ENCODE measurements at places on chromosomes 11 and 22.

DNA sequence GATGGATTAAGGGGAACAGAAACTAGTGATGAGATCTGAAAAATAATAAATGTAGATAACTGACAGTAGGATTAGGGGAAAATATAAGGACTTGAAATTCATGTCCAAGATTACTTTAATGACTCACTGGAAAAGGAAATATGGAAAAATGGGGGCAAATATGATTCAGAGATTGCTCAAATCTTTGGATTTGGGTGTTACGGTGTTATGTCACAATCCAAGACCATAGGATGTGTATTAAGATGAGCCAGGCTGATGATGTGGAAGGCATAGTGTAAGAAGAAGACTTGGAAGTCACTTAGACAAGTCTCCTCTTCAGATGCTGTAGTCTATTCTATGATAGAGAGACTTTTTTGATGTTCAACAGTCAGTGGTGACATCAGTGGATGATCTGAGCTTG is 323.7 kb downstream of the LUZP2 start:
- no peak for DNase-seq

DNA sequence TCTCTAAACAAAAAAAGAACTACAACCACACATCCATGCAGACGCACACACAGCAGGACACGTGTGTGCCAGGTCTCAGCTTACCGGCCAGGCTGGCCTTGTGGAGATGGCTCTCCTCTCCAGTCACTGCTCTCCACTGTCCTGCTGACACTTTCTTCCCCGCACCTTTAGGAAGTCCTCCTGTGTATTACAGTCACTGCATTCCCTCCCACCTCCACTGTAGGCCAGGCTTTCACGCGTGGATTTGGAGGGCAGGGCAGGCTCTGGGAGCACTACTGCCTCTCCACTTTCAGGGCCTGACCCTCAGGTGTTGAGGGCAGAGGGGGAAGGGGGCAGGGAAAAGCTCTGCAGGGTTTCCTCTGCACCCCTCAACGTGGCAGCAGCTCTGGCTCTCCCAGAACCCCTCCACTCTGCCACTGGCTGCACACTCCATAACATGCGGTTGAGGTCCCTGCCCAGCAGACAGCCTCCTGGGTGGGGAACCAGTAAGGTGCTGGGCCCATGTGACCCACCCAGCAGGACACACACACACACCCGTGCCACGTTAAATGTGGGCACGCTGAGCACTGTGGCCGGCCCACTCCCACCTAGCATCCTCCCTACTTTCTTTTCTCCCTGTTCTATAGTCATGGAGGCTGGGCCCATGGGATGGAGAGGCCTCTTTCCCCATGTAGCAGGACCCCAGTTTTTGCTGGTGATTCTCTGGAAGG is 107.0 kb upstream of the PITPNB start:
- DNase-seq: no peak

DNA sequence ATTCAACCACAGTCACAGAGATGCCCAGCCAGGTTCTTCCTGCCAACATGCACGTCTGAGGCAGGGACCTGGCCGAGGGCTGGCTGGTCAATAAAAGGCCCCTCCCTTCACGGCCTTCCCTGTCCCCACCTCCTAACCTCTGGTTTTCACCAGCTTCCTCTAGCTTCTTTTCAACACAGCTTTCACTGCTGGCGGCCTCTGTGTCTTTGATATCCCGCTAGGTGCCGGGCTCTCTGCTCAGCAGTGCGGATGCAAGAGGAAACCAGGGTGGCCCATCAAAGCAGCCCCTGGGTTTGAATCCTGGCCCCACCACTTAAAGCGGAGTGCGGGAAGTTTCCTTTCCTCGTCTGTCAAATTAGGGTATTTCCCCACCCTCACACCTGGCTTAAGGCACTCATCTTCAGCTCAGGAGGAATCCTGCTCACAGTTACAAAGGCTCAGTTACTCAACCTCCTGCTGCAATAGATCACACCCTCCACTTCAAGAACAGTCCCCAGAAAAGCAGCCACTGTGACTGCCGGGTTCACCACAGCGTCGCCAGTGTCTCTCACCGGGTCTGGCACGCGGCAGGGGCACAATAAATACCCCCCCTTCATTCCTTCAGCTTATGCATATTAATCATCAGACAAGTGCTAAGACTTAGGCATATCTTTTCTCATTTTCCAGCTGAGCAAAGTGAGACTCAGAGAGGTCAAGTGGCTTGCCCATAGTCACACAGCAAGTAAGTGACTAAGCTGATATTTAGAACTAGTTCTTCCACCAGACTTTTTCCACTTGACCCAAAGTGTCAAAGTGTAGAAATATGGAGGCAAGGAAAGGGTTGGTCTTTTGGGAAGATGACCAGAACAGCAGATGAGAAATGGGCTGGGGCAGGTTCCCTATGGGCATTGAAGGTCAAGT is 45.7 kb downstream of the TXN2 start:
- no peak for DNase-seq

- no peak for DNase-seq
Observed at GRCh38 chr22:19868773-19869471, 14.2 kb upstream of the GNB1L start.

- DNase-seq: no peak
Observed at GRCh38 chr11:19680829-19681368, 31.7 kb upstream of the NAV2 start.

DNA sequence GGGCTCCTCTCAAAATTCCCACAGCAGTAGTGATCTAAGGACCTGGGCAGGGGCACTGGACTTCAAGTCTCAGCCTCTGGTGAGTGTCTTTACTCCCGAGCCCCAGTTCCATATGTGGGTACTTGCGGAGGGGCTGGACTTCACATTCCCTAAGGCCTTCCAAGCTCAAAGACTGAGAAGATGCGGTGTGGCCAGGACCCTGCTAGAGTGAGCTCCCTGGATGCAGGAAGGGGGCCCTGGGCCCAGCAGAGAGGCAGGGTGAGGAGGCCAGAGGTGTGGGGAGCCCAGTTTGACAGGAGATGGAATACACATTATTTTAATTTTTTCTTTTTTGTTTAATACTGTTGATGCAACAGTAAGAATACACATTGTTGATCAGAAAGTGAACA is 83.7 kb downstream of the IGLL1 start:
- no peak for DNase-seq

- DNase-seq: no peak
Observed at GRCh38 chr11:27721264-27722116, 21.2 kb upstream of the BDNF start.

Data from brain microvascular endothelial cell (primary cell).